ENCODE measurements at places on chromosomes 6 and 20.

- DNase-seq: no peak
These were observed 21.2 kb upstream of the ABT1 start for GRCh38 chr6:26575494-26575939.

GRCh38 chr6:111601886-111602285 is 3.8 kb downstream of the TRAF3IP2 start:
- no peak for DNase-seq

DNA sequence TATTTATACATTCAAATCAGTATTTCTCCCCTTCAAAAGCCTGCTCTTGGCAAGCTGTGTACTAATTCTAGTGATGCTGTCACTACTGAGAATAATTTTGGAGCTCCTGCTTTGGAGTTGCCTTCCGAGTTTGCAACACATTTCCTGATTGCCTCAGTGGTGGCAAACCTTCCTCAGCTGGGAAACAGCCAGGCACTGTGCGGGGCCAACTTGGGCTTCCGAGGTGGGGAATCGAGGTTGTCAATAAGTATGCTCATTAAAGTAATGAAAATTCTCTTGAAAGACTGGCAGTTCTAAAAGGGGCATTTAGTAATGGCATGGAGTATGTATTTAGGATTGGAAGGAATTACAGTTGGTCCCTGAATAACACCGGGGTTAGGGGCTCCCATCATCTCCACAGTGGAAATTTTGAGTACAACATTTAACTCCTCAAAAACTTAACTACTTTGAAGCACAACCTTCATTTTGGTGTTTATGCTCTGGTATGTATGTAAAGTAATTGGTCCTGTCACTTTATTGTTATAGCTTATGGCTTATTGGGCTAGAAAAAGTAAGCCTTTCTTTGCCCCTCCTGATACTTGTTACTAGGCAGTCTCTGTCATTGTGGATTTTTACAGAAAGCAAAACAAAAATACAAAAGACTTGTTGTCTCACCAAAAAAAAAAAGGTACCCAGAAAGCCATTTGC is 2.7 kb downstream of the PAQR8 start:
- no peak for DNase-seq

- no peak for DNase-seq
These were observed 42.4 kb downstream of the TMEM242 start for GRCh38 chr6:157280947-157281346.

DNA sequence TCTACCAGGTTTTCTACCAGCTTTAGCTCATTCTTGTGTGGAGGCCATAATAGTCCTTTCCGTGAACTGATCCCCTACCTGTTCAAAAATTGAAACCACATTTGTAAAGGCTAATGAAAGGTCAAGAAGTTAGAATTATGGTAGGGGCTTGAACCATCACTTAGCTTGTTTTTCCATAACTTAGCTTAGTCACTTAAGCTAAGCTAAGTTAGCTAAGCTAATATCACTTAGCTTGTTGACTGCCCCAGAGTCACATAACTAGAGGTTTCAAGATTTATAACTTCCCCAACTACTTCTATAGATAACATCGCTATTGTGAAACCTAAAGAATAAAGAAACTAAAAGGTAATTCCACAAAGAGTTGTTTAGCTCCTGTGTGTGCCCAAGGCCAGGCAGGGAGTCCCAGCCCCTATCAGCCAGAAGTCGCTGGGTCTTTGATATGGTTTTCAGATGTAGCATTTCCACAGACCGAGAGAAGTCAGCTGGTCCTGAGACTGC is 131.8 kb downstream of the VEGFA start:
- DNase-seq: no peak

- no peak for DNase-seq
These were observed 130.7 kb upstream of the SSTR4 start for GRCh38 chr20:22904386-22904785.

DNA sequence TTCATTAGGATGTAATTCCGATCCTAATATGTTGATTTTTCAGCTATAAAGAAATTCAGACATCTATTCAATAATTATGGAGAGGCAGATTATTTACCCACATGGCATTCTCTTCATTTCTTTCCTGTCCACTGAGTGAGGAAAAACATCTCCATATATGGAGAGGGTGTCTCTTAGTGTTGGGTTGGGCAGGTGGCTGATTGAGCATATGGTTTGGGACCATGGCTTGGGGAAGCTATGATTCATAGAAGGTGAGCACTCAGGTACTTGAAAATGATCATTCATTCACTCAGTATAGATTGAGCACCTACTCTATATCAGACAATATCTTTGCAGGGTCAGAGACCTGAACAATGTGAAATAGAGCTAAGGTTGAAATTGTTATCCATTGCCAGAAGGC is 41.3 kb upstream of the IL20RA start:
- no peak for DNase-seq

GRCh38 chr6:21143645-21144044 is 449.9 kb upstream of the SOX4 start:
- no peak for DNase-seq

- no peak for DNase-seq
These were observed 7.5 kb upstream of the TNXB start for GRCh38 chr6:32116674-32117073.

- peak; percentile 77 for DNase-seq
These were observed 92.6 kb upstream of the CLDN20 start for GRCh38 chr6:155171109-155171746.

GRCh38 chr6:111727041-111727440 is 121.4 kb upstream of the TRAF3IP2 start:
- DNase-seq: no peak

DNA sequence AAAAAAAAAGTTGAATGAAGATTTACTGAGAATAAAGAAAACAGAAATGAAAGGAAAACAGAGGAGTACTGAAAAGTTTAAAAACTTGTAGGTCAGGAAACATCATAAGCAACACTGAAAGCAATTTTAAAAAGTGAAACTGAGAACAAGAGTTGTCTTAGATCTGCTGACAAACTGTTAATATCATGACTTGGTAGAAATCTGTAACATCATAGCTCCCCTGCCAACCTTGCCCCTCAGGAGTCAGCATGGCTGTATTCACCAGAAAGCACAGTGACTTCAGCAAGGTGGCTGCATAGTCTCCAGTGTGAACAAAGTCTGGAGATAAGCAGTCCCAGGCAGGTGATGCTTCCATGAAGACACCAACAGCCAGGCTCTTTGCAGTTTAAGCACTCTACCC is 5.3 kb downstream of the NAA20 start:
- peak; percentile 19 for DNase-seq

- no peak for DNase-seq
These were observed 584 bp downstream of the PTK7 start for GRCh38 chr6:43076464-43077332.

DNA sequence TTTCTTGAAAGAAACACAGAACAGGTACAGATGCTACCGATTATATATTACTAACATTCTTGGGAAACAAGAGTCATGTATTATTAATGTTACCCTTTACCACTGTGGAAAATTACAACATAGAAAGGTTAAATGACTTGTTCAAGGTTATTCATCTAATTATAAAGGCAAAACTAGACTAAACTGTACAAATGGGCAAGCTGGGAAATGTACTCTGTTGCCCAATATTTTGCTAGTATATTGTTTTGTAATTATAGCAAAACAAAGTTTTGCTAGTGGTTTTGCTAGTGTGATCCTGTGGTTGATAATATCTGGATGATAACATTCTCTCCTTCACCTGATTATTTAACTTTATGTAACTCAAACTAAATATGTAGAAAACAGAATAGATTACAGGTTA is 96.5 kb downstream of the TINAG start:
- DNase-seq: no peak

DNA sequence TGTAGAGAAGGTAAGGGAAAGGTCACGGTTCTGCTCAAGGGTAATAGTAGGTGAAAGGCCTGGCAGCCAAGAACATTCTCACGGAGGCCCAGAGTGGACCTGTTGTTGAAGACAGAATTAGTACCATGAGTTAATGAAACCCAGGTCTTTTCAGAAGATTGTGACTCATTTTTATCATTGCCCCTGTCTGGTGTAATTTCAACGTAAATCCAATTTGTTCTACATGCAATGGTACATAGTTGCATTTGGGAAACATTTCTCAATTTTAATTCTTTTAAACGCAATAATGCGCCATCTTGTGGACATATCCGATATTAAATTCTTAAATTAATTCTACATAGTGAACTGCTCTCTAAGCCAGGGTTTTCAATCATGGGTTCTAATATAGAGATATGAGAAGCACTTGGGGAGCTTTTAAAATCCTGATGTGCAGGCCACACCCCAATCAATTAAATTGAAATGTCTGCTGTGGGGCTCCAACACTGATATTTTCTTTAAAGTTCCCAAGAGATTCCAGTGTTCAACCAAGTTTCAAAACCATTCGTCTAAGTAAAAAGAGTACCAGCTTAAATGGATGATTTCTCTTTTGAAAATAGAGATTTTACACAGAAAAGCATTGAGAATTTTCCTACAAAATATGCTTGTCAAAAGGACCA is 257.4 kb downstream of the PLCB1 start:
- no peak for DNase-seq

- DNase-seq: no peak
These were observed 138.9 kb downstream of the ADGRG6 start for GRCh38 chr6:142440600-142441293.

GRCh38 chr6:3023663-3024483 is 24.2 kb downstream of the NQO2 start:
- DNase-seq: peak; percentile 89

GRCh38 chr6:75436869-75437268 is 56.7 kb downstream of the FILIP1 start:
- no peak for DNase-seq

- DNase-seq: no peak
These were observed 3.9 kb downstream of the FKBP1A start for GRCh38 chr20:1388741-1389483.

- DNase-seq: no peak
These were observed 137.2 kb downstream of the AGPAT4 start for GRCh38 chr6:161136655-161137054.

DNA sequence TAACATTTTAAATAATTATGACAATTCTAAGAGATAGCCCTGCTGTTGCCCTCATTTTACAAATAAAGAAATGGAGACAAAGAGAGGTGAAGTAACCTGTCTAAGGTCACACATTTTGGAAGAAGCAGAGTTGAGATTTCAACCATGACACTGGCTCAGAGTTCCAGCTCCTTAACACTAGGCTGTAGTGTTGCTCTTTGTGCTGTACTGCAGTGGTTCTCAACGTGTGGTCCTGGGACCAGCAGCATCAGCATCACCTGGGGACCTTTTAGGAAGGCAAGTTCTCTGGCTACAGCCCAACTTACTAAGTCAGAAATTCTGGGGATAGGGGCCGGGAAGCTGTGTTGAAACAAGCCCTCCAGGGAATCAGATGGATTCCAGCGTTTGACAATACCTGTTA is 62.4 kb upstream of the FERMT1 start:
- DNase-seq: no peak

- no peak for DNase-seq
These were observed 44.8 kb downstream of the MAP3K5 start for GRCh38 chr6:136747507-136747906.

DNA sequence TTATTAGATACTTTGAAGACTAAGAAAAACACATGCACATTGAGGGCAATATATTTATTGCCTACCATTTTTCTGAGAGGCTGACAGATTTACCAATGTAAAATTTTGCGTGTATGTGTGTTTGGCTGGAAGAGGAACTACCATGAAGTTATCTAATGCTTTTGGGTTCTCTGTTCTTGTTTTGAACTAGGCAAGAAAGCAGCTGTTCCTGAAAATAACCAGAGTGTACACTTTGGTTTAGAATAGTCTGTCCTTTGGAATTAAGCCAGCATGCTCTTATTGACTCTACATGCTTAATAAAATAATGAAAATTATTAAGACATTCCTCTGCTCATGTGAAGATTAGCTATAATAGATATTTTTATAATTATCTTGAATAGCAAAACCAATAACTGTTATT is 129.2 kb downstream of the MYB start:
- no peak for DNase-seq

DNA sequence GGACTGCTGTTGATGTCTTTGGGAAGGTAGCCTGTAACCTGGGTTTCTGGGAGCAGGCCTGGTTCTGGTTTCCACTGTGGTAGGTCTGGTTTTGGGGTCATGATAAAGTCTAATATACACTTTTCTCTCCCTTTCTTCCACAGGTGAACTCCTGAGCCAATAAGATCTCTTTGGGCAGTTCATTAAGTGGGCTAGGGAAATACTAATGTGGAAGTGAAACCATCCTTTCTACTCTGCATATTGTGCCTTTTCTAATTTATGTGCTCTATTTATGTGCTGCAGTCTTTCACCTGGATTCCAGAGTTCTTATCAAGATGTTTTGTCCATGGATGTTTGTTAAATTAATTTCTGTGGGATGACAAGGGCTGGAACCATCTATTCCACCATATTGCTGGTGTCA is 165.7 kb upstream of the PTPRK start:
- no peak for DNase-seq

- no peak for DNase-seq
These were observed 18.8 kb downstream of the MRAP2 start for GRCh38 chr6:84052204-84052882.

DNA sequence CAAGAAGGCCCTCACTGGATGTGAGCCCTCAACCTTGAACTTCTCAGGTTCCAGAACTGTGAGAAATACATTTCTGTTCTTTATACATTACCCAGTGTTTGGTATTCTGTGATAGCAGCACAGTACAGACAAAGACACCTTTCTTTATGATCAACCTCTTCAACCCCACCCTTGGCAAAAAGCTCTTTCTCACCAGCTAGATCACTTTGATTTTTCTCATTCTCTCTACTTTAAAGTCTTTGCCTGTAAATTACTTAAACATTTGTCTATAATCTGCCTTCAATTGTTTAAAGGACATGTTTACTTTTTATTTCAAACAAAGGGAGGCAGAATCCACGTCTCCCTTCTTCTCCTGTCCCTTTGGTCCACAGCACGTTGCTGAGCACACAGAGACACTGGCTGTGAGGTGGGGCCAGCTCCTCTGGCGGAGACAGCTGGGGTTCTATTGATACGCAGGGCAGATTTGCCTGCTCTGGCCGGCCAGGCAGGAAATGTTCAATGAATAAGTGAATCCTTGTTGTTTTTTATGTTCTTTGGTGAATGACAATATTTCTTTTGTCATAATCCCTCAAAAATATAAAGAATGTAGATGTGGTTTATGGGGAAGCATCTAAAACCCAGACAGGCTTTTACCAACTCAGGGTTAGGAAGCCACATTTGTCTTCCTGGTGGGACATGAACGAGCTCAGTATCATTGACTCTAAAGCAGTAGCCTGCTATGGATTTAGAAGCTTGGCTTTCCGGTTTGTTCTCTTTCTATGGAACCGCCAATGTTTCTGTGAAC is 52.9 kb downstream of the NEDD9 start:
- no peak for DNase-seq

GRCh38 chr6:38155621-38156204 is 336.2 kb downstream of the ZFAND3 start:
- no peak for DNase-seq

GRCh38 chr6:163893609-163894189 is 479.2 kb downstream of the QKI start:
- no peak for DNase-seq

GRCh38 chr20:33359399-33360261 is 41.7 kb downstream of the CDK5RAP1 start:
- no peak for DNase-seq

- DNase-seq: no peak
These were observed 40.6 kb downstream of the SH3BGRL2 start for GRCh38 chr6:79671600-79672266.

All from GM06990 (cell line).